ENCODE measurements at places on chromosomes 6 and 20.

DNA sequence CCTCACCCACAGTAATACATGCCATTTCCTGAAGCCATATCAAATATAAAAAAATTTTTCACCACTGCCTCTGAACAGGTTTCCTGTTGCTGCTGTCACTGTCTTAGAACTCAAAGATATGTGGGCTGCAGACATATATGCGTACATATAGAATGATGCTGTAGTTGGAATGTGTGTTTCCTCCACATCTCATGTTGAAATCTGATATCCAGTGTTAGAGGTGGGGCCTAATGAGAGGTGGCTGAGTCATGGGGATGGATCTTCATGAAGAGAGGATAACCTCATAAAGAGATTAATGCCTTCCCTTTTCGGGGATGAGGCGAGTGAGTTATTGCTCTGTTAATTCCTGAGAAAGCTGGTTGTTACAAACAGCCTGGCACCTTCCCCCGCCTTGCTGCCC is 7.7 kb upstream of the SCP2D1 start:
- DNase-seq = no peak

- DNase-seq = no peak
These were observed 132.4 kb downstream of the DLL1 start for GRCh38 chr6:170158296-170159021.

GRCh38 chr6:167442796-167443680 is 118.2 kb downstream of the TTLL2 start:
- DNase-seq = no peak

GRCh38 chr6:150565945-150566344 is 33.7 kb upstream of the PLEKHG1 start:
- DNase-seq = no peak

DNA sequence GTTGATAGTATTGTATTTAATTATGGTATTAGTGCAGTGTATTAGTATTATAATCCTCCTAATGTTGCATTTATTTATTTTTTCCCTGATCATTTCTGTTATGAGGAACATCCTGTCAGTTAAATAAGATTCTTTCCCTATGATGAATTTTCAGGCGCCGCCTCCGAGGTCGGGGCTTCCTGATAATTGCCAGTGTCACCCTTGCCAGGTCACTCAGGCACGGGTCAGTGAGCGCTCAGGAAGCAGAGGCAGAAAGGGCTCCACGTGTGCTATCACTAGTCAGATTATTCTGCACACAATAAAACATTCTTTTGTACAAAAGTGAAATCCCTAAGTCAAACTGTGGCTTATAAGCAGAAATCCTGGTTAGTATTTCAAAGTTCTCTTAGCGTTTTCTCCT is 64.8 kb downstream of the TSHZ2 start:
- DNase-seq = no peak

GRCh38 chr6:56370127-56370540 is 122.8 kb upstream of the COL21A1 start:
- DNase-seq = no peak

GRCh38 chr6:5851261-5851757 is 155.4 kb downstream of the NRN1 start:
- peak; percentile 59 for DNase-seq

DNA sequence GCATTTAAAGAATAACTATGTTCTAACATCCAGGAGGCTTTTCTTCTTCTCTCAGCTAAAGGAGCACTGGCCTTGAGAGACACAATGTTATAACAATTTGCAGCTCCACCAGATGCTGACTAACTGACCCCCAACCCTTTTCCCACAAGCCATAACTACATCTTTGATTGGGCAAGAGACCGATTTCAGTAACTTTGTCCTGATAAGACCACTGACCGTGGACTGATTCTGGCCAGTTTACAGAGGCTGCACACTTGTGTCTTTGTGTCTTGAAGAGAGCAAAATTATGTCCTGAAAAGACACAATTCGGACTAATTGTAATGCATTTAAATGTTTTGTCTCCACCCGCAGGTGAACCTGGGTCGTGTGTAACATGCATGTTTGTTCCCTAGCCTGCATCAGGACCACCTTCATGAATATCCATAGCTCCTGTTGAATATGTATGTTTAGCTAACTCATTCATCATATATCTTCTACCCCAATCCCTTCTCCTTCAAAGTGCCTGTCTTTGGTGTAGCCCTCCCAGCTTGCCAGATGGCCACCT is 22.3 kb downstream of the ABRACL start:
- no peak for DNase-seq

- DNase-seq = no peak
These were observed 348.1 kb upstream of the CITED2 start for GRCh38 chr6:139722530-139722929.

DNA sequence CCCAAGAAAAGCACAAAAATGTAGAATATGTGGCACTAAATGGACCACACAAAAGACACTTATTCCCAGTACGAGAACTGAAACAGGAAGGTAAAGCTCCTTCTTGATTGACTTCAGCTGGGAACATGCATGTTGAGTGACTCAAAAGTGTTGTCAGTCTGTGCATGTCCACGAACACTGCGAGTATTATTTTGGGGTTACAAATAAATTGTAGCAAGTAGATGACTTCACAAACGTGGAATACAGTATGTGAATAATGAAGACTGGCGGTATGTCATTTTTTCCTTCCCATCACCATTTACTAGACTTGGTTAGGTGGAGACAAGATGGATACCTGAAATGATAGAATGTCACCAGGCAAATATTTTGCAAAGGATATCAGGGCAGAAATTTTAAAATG is 45.4 kb downstream of the L3MBTL3 start:
- DNase-seq = no peak

- no peak for DNase-seq
These were observed 176.4 kb downstream of the ADGB start for GRCh38 chr6:146775220-146775619.

- DNase-seq = peak; percentile 8
These were observed 636 bp downstream of the SRF start for GRCh38 chr6:43171707-43172103.

- DNase-seq = no peak
These were observed 16.1 kb downstream of the LMBRD1 start for GRCh38 chr6:69780585-69781178.

DNA sequence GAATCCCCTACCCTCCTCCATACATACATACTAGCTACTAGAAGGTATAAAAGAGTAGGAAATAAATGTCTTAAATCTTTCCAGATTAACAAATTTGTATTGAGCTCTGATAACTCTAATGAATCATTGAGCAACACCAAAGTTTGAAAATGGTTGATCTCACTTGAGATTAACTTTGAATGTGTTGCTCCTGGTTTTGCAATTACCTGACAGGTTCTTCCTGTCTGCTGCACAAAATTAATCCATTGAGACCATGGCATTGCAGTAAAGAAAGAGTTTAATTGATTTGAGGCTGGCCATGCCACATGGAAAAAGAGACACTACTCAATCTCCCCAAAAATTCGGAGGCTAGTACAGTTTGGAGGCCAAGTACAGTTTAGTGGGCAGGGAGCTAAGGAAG is 21.3 kb upstream of the EZR start:
- no peak for DNase-seq

GRCh38 chr6:129713806-129714333 is 3.9 kb upstream of the ARHGAP18 start:
- DNase-seq = no peak

GRCh38 chr6:115854866-115855665 is 205.6 kb downstream of the FRK start:
- no peak for DNase-seq

DNA sequence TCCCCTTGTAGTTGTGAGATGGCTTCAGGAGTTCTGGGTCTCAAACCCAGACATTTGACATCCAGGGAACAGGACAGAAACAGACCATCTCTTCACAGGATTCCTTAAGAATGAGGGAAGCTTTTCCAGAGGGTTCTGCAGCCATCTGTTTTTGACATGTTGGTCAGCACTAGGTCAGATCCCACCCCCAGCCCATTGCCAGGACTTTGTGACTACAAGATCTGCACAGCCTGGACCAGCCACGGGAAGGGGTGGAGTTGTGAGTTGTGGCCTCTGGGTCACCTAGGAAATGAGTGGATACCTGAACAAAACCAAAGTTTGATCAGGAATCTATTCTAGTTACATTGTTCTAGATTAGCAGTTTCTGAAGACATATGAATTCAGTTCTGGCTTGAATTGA is 39.2 kb upstream of the SSTR4 start:
- no peak for DNase-seq

GRCh38 chr20:15902493-15902892 is 670.8 kb downstream of the KIF16B start:
- DNase-seq = no peak

DNA sequence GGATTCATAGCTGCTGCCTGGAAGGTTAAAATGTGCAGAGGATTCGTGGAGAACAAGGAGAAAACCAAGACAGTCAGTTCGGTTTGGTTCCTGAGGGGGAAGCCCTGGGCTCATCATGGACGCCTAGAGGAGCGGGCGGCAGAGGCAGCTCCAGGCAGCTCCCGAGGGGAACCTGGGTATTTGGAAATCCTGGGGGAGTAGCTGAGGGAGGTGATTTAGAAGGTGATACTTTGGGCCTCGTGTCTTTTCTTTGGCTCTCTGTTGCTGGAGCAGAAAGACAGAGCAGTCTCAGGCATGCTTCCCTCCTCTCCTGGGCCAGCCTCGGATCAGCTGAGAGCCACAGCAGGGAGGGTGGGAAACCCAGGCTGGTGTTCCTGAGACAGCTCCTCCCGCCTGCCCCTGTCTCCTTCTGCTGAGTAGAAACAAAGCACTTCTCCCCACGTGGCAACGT is 139.5 kb downstream of the DLL1 start:
- no peak for DNase-seq

DNA sequence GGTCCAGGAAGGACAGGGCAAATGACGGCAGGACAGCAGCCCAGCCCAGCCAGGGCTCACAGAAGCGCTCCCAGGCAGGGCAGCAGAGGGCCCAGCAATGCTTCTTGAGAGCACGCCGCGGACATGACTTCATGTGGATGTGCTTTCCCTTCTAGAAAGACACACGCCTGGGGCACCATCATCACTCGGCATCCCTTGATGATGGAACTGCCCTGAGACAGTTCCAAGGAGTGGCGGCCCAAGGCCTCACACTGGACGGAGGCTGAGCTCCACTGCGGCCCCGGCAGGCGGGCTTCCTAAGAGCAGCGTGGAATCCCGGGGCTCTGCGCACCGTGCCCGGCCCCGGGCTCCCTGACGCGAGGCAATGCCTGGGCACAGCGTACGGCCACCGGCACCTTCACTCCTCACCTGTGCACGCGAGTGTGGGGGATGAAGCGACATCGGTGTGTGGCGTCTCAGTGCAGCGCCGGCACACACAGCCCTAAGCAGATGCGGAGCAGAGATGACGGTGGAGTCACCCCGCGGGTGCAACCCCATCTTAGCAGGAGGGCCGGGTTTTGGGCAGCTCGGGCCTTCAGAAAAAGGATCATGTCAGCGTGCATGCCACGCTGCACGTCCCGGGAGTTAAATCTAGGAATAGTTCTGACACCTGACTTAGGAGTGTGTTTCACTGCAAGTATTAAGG is 86.6 kb downstream of the THBS2 start:
- no peak for DNase-seq

- no peak for DNase-seq
These were observed 13.4 kb downstream of the CCDC167 start for GRCh38 chr6:37486121-37486839.

Measured in stimulated activated CD4-positive, alpha-beta T cell treated with anti-CD3 and anti-CD28 coated beads, TNF-alpha, amount 100 ng/mL, for 1 hour (primary cell).